ENCODE measurements at places on chromosomes 6 and 20. TPM values are rescaled to one million over a fixed set of nuclear protein-coding genes. Genes with fewer than 3 reads are reported as not detected.

- no peak for DNase-seq
Measured at GRCh38 chr20:17169585-17170136, 57.2 kb upstream of the PCSK2 start.

Gene TNXB
- total RNA-seq, result 10.6 TPM

DNA sequence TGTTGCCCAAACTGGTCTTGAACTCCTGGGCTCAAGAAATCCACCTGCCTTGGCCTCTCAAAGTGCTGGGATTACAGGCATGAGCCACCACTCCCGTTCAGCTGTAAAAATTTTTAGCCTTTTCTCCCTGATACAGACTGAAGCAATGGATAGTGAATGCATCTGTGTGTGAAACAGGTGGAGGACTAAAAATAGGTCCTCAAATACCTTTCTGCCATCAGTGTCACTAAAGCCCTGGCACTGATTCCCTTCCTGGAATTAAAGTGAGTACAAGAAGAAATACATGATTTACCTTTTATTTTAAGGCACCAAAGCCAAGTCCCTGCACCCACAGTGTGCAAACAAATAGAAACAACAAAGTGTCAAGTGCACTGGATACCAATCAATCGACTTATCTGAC, 25.1 kb downstream of the TULP4 start:
- no peak for DNase-seq

GRCh38 chr6:70412252-70413113, 825 bp upstream of the FAM135A start:
- no peak for DNase-seq

Gene ANKRD6
- 14.7 TPM for total RNA-seq

- DNase-seq, result no peak
Measured at GRCh38 chr6:157434349-157435033, 53.5 kb downstream of the ZDHHC14 start.

DNA sequence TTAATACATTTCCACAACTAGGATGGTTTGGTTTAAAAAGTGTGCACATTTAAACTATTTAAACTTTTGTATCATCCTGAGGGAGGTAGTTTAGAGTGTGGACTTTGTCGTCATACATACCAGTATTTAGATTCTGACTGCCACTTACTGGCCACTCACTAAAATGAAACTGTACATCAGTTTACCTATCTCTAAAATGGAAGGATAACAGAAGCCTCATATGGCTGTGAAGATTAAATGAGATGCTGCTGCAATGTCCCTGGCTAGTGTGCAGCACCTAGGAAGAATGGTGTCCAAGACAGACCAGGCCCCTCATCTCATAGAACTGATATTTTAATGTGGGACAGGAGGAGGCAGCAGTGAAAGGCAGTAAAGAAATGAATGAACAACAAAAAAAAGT, 12.0 kb upstream of the PKIG start:
- DNase-seq, result no peak

- DNase-seq, result no peak
Measured at GRCh38 chr6:54254886-54255285, 53.4 kb upstream of the TINAG start.

DNA sequence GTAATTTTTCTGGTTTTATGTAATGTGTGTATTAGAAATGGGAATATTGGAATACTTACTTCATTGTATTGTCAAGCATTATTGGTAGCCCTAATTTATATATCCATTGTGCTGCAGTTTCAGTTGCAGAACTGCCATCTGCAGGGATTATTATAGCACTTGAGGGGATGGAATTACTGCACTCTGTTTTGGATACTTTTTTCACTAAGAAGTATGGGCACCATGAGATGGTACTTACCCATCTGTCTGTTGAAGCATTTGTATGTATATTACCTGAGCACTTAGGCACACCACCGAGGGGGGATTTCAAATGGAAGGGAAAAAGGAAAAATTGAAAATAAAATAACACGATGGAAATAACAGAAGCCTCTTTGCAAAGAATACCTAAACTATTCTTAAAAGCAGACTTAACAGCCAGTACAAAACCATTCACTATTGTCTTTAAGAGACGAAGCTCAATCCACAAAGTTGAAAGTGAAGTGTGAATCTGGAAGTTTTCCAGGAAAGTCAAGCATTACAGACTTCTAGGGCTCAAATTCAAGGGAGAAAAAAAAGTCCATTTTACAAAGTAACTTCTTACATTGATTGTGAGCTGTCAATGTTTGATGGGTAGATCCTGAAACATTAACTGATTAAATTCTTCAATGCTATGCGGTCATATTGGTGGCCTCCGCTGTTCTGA, 318.7 kb downstream of the SOX4 start:
- no peak for DNase-seq

DNA sequence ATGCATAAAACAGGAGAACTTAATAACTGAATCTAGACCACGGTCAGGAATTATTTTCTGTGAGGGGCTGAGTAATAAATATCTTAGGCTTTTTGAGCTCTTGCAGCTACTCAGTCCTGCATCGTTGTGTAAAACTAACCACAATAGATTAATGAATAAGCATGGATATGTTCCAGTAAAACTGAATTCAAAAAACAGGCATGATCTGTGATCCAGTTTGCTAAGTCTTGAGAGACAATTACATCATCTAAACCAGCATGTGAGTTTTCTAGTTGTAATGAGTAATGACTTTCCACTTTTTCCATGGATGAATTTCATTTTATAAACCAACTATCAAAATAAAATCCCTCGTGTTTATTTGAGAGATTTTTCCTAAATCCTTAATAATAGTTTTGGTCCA, 336.8 kb downstream of the RFPL4B start:
- no peak for DNase-seq

- no peak for DNase-seq
Measured at GRCh38 chr6:135052939-135053338, 1.7 kb downstream of the HBS1L start.

GRCh38 chr6:2578767-2579166, 172.0 kb downstream of the MYLK4 start:
- DNase-seq, result no peak

Gene CBLN4
- total RNA-seq, result not detected

GRCh38 chr6:121682666-121683065, 247.2 kb downstream of the GJA1 start:
- no peak for DNase-seq

Gene SIRPD
- not detected for total RNA-seq

- peak; percentile 29 for DNase-seq
Measured at GRCh38 chr6:119978274-119978889, 628.8 kb upstream of the MAN1A1 start.

DNA sequence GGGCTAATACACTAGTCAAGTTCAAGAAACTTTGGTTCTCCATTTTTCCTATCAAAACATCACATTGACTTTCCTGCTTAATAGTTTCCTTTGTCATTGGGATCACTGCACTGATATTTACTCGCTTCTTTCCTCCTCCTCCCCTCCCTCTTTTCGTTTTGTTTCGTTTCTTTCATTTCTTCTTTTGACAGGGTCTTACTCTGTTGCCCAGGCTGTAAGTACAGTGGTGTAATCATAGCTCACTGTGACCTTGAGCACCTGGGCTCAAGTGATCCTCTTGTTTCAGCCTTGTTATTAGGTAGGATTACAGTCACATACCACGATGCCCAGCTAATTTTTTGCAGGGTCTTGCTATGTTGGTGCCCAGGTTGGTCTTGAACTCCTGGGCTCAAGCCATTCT, 12.3 kb downstream of the PAQR8 start:
- DNase-seq, result no peak

GRCh38 chr6:4905826-4906225, 98.0 kb downstream of the RPP40 start:
- no peak for DNase-seq

Gene TNFAIP3
- total RNA-seq, result 22.6 TPM

Gene CENPB
- total RNA-seq, result 44.7 TPM

- no peak for DNase-seq
Measured at GRCh38 chr20:6811262-6812035, 44.0 kb downstream of the BMP2 start.

Gene HSPA1L
- 4.2 TPM for total RNA-seq

- DNase-seq, result no peak
Measured at GRCh38 chr6:163721435-163721834, 306.9 kb downstream of the QKI start.

Gene ARMH2
- not detected for total RNA-seq

DNA sequence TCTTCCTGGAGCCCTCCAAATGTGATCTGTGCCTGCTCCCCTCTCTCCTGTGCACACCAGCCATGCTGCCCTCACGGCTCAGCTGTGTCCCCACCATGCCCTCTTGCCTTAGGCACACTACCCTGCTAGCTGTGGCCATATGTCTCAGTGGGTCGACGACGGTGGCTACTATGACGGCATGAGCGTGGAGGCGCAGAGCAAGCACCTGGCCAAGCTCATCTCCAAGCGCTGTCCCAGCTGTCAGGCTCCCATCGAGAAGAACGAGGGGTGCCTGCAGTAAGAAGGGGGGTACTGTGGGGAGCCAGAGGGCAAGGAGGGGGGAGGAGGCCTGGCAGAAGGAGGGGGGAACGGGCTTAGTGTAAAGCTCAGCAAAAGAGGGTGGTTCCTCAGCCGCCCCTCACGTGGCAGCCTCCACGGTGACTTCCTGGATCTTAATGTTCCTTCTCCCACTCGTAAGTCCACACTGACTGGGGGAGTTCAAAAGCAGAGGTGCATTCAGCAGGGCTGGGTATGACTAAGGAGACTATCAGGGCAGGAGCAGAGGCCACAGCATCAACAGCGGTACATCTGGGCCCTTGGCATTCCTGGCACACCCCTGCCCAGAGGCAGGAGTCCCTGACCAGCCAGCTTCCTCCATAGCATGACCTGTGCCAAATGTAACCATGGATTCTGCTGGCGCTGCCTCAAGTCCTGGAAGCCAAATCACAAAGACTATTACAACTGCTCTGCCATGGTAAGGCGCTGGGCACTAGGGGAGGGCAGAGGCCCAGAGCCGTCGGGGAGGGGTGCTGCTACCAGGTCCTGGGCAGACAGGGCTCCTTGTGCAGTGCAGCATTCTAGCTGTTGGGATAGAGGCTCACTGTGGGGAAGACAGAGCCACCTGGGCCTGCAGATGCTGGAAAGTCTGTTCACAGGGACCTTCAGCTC, 8.0 kb downstream of the DNPH1 start:
- DNase-seq, result no peak

Gene EPPIN
- not detected for total RNA-seq

GRCh38 chr20:45427236-45428149, 11.6 kb downstream of the PIGT start:
- DNase-seq, result no peak

GRCh38 chr20:50376179-50376887, 133.8 kb upstream of the PTPN1 start:
- DNase-seq, result no peak

GRCh38 chr20:53210041-53210440, 237.9 kb downstream of the TSHZ2 start:
- DNase-seq, result no peak

- DNase-seq, result no peak
Measured at GRCh38 chr6:170096191-170096802, 194.6 kb downstream of the DLL1 start.

- DNase-seq, result no peak
Measured at GRCh38 chr20:760751-761417, 7.4 kb downstream of the SLC52A3 start.

DNA sequence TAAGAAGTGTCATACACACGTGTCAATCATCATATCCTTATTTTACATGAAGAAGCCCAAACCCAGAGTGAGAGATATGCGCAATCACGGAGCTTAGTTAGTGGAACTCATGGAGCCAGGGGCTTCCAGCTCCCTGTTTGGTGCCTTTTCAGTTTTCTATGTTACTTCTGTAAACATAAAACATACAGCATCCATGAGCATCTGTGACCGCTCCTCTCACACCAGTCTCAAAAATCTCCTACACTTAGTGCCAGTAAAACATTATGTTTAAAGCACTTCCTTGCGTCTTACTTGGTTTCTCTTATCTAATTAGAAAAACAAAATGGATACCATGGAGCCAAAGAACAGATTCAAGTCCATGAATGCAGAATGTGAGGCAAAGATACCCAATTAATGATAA, 240.4 kb downstream of the SLC35F1 start:
- no peak for DNase-seq

Gene ABHD16B
- total RNA-seq, result 0.24 TPM

DNA sequence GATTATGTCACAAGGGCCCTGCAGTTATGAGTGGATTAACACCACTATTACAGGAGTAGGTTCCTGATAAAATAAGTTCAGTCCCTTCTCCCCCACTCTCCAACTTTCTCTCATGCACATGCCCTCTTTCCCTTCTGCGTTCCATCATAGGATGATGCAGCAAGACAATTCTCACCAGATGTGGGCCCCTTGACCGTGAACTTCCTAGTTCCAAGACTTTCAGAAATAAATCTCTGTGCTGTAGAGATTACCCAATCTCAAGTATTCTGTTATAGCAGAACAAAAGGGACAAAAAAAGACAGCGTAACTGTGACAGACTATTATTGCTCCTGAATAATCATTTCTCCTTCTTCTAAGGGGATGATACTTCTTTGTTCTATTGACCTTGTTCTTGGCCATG, 33.8 kb upstream of the TMEM244 start:
- DNase-seq, result no peak

- no peak for DNase-seq
Measured at GRCh38 chr6:141290941-141291721, 841.6 kb upstream of the GJE1 start.

DNA sequence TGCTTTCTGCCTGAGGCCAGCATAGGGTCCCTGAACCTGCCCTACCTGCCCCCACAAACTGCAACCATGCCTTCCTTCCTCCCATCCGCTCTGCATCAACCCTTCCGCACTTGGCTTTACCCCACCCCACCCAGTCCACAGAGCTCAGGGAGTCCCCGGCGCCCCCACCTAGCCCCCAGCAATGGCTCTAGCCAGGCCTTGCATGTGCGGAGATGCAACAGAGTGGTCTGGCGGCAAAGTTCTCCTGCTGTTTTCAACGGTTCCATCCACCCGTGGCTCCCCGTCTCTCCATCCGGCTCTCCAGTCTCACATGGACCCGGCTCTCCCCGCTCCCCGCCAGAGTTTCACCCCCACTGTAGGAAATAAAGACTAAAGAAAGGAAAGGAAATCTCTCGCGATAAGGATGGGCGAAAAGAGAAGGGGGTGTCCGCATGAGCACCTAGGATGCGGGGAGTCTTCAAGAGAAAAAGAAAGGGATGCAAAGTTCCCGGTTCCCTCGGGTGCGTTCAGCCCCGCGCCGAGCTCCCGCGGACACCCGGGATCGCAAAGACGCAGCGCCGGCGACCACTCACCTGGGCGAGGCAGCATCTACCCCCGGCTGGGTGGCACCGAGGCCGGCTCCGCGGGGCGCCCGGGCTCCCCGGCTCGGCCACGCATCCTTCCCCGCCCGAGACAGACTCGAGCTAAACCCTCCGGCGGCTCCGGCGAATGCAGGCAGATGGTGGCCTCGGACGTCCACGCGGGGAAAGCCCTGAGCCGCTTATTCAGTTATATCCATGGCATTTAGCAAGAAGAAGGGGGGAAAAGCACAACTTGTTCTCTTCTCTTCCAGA, 579 bp downstream of the LRFN2 start:
- DNase-seq, result no peak

GRCh38 chr6:71082033-71082650, 125.3 kb upstream of the B3GAT2 start:
- no peak for DNase-seq

Gene DDO
- total RNA-seq, result 1.6 TPM

Gene RSPH3
- total RNA-seq, result 12.5 TPM

Gene TRIM10
- total RNA-seq, result 2.7 TPM

Gene AHCY
- total RNA-seq, result 169 TPM

Gene KCNK15
- total RNA-seq, result 4.8 TPM
